ENCODE measurements at places on chromosomes 5 and 9. TPM values are rescaled to one million over a fixed set of nuclear protein-coding genes. Genes with fewer than 3 reads are reported as not detected.
A peak's percentile ranks its signal among the peaks of the same experiment; 100 is the strongest.

GRCh38 chr9:6237267-6237666 is 21.7 kb downstream of the IL33 start:
- DNase-seq = no peak

- no peak for DNase-seq
Measured at GRCh38 chr5:128303593-128303992, 220.0 kb downstream of the SLC12A2 start.

- DNase-seq = no peak
Measured at GRCh38 chr9:72590824-72591223, 69.4 kb downstream of the TMC1 start.

DNA sequence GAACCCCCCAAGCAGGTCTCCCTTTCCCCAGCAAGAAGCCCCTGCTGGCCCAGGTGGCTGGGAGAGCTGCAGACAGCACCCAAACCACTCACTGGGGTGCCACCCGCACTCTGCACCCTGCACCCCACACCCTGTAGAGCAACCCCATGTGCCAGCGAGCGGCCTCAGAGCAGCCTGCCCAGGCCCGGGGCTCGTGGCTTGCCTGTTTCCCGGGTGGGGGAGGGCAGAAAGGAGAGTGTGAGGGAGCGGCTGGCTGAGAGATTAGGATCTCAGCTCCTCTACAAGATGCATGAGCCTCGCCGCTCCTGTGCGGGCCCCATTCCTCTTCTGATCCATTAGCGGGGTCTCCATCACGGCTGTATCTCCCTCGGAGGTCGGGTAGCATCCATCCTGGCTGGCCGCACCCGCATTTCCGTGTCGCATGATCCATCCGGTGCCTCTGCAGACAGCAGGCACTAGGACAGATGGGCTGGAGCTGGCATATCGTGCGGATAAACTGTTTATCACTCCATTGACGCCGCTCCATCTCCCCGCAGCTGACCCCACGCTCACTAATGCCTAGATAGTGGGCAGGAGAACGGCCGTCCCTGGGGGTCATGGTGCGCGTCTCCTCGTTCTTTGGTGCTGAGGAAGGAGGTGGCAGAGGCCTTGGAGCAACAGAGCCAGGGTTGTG is 54.4 kb downstream of the MRPL36 start:
- no peak for DNase-seq

The ORM2 gene
- total RNA-seq = not detected

GRCh38 chr9:131799177-131799823 is 59.4 kb upstream of the RAPGEF1 start:
- peak; percentile 43 for DNase-seq

All from Caki2 (cell line).